ENCODE measurements at places on chromosomes 16 and 17.

- DNase-seq = no peak
These were observed 4.3 kb upstream of the HES7 start for GRCh38 chr17:8128125-8128784.

GRCh38 chr17:69761011-69761410, 314.0 kb upstream of the KCNJ16 start:
- DNase-seq = no peak

DNA sequence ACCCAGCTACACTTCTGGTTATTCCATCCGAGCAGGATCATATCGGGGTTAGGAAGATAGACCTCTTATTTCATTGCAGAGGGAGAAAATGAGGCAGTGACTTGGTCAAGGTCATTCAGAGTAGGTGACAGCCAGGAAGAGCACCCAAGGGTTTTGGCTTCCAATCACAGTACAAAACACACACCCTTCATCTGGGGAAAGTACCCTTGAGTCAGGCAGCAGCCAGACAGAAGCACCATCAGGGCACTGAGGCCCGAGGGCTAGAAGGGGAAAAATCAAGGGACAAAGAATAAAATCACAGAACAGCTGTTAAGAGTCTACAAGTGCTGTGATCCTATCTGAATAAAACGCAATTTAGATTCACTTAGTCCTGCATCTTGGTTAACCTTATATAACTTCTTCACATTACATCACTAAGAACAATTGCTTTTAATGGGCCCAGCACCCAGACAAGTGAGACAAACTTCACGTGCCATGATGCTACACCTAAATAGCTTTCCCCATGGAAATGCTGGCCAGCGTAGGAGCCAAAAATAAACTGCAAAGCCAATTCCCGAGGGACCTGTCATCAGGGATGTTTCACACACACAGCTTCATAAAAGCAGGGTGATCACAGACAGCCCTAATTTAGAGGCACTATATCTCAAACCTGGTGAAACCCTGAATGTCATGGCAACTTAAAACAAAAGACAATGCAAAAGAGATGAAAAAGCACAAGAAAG, 4.9 kb downstream of the UBE2O start:
- no peak for DNase-seq

GRCh38 chr16:68644715-68645493, at the start of gene CDH3:
CDH3 (plus strand) TSS chr16:68645310; CDS start chr16:68645380, 70 bp downstream.
- DNase-seq = no peak

DNA sequence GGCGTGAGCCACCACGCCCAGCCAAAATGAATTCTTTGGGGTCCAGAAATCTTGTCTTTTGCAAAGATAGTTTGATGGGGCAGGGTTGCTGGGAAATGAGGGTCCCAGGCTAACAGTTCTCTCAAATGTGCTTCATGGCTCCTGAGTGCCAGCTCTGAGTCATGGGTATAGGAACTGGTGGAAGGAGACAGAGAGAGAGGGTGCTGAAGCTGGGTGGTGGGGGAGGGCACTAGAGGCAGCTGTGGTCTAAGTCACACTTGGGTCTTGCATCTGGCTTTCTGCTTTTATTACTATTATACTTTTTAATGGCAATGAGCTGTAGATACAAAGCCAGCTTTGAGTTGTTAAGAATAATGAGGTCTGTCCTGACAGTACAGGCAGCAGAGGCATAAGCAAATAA, 54.6 kb downstream of the PRKCA start:
- DNase-seq = no peak

DNA sequence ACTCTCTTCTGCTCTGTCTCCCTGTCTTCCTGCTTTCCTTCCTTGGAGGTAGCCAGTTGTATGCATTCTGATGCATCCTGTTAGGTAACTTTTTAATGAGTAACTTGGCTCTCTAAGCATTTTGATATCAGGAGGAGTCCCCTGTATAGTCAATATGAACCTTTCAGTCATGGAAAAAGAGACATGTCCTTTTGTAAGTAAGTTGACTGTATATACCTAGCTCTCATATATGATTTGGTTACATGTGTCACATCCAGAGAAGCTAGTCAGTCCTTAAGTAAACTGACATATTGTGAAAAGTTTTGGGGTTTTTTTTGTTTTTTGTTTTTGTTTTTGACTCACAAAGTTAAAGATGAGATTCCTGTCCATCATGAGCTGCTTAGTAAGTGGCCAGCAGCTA, 18.8 kb downstream of the UTP18 start:
- no peak for DNase-seq

DNA sequence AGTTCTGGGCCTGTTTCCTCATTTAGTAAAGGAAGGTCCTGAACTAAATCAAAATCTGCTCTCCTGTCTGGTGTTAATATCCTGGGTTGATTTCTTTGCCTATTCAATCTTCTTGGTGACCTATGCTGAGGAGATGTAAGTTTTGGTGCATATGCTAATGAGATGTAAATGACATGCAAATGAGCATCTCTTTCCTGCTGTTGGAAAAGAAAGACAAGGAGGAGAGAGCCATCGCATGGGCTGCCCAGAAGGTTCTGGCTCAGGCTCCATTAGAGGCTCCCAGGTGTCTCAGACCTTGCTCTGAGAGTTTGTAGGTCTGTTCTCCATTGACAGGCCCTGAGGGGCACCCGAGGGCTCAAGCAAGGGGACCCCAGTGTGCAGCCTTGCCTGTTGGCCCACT, 3.3 kb downstream of the ABI3 start:
- DNase-seq = no peak

DNA sequence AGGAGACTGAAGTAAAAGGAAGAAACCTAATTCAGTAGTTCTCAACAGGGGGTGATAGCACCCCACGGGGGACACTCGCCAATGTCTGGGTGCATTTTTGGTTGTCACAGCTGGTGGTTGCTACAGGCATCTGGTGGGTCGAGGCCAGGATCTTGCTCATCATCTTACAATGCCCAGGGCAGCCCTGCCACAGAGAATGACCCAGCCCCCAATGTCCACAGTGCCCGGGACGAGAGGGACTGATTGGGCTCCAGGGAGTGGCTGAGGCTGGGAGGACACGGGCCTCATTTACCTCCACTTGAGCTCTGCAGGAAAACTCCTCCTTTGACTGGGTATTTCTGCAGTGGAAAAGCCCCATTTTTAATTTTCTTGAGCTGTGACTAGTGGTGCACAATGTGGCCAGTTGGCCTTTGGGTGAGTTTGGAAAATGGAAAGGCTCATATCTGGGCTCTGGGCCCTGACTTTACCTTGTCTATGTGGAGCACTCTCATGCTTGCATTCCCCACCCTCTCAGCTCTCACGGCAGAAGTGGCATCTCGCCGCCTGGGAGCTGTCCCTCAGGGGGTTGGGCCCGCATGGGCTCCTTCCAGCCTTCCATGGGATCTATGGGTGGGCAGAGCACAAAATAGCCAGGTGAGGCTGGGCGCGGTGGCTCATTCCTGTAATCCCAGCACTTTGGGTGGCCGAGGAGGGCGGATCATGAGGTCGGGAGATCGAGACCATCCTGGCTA, 37.7 kb upstream of the IRF8 start:
- DNase-seq = no peak

GRCh38 chr17:76929148-76929547, 60.9 kb downstream of the MGAT5B start:
- no peak for DNase-seq

DNA sequence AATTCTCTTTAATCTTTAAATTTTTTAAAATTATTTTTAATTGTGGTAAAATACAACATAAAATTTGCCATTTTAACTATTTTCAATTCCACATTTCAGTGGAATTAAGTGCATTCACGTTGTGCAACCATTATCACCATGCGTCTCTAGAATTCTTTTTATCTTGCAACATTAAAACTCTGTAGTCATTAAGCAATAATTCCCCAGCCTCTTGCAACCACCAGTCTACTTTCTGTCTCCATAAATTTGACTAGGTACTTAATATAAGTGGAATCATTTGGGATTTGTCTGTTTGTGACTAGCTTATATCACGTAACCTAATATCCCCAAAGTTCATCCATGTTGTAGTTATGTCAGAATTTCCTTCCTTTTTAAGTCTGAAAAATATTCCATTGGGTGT, 79.1 kb downstream of the TAOK1 start:
- DNase-seq = no peak

Measured in NT2/D1 (cell line).